GM06990 (cell line): ENCODE measurements at places on chromosomes 5 and 9.

GRCh38 chr9:107587191-107587963, 97.8 kb upstream of the KLF4 start:
- DNase-seq = no peak

DNA sequence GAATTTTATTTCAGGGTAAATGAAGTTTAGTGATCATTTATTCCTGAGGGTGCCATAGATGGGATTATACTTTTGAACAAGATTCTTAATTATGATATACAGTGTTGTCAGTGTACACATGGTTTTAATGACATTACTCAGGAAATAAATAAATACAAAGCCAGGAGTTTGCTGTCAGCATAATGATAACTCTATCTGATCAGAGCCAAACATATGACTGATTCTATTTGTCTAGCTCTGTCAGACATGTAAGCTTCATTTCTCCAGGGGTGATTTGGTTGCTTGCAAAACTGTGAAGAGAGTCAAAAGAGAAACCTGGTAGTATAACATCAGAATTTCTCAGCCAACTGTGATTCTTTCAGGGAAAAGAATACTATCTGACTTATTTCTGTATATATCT, 1425.8 kb upstream of the C9orf72 start:
- DNase-seq = no peak

GRCh38 chr9:72577212-72577753, 55.9 kb downstream of the TMC1 start:
- DNase-seq = no peak

GRCh38 chr5:87029951-87030350, 237.7 kb upstream of the RASA1 start:
- DNase-seq = no peak

GRCh38 chr5:93681432-93681831, 60.0 kb downstream of the POU5F2 start:
- DNase-seq = no peak

GRCh38 chr9:130766021-130766926, 68.8 kb upstream of the ABL1 start:
- peak; percentile 49 for DNase-seq

DNA sequence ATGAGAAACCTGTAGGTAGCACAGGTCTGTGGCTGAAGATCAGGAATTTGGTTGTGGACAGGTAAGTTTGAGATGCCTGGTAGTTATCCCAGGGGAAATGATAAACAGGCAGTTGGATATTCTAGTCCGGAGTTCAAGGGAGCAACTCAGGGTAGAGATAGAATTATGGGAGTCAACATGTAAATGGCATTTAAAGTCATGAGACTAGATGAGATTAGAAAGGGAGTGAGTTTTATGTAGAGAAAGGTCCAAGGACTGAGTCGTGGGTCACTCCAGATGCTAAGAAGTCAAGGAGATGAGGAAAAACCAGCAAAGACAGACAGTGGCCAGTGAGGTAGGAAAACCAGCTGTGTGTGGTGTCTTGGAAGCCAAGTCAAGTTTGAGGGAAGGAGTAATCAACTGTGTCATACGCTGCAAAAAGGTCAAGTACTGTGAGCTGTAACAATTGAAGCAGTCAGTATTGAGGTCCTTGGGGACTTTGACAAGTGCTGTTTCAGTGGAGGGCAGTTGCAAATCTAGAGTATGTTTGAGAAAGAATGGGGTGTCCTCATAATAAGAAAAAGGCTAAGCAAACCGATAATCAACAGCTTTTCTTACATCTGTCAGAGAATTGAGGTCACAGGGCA, 18.2 kb downstream of the GNPDA1 start:
- DNase-seq = no peak
